CD4-positive, alpha-beta T cell treated with Interleukin-1 beta for 1 hour (primary cell): ENCODE measurements at places on chromosomes 2 and 18.

- DNase-seq, result no peak
These were observed 395.6 kb downstream of the ARHGAP15 start for GRCh38 chr2:143524559-143525401.

GRCh38 chr2:197113275-197113711, 186.8 kb upstream of the PGAP1 start:
- DNase-seq, result peak; percentile 47

DNA sequence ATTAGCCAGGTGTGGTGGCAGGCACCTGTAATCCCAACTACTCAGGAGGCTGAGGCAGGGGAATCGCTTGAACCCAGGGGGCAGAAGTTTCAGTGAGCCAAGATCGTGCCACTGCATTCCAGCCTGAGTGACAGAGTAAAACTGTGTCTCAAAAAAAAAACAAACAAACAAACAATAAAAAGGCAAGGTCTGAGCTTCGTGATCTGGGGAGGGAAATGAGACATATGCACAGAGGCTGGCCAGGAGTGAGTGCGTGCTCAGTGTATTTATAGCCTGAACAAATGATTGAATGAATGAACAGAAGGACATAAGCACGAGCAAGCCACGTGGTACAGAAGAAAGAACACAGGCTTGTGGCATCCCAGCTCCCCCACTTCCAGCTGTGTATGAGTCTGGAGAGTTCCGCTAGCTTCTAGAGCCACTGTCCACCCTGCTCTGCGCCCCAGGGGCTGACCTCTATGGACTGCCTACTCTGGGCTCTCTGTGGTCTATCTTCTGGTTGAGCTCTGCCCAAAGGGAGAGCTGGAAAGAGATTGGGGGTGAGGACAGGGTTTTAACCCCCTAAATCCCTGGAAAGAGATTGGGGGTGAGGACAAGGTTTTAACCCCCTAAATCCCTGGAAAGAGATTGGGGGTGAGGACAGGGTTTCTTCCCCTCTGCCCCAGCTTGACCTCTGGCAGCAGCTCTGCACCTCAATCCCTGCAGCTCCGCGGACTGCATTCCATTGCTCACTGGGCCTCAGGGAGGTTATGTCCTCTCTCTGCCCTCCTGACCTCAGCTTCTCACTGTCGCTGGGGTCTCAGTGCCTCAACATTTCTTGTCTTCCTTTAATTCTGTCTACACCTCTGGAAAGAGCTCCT, 11.0 kb upstream of the ROCK2 start:
- DNase-seq, result no peak

DNA sequence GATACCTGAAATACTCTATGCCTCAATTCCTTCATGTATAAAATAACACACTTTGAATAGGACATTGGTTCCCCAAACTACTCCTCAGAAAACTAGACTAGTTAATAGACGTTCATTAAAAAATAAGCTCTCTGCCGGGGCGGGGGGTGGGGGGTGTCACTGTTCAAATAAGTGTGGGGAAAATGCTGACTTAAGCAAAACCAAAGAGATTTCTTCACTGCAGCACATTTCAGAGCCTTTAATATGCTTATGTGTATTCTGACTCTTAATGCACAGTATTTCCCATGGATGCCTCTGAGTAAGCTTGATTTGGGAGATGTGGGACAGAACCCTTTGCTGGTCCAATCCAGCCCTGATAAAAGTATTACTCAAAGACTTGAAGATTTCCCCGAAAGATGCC, 93.2 kb downstream of the LYPD6 start:
- DNase-seq, result no peak

DNA sequence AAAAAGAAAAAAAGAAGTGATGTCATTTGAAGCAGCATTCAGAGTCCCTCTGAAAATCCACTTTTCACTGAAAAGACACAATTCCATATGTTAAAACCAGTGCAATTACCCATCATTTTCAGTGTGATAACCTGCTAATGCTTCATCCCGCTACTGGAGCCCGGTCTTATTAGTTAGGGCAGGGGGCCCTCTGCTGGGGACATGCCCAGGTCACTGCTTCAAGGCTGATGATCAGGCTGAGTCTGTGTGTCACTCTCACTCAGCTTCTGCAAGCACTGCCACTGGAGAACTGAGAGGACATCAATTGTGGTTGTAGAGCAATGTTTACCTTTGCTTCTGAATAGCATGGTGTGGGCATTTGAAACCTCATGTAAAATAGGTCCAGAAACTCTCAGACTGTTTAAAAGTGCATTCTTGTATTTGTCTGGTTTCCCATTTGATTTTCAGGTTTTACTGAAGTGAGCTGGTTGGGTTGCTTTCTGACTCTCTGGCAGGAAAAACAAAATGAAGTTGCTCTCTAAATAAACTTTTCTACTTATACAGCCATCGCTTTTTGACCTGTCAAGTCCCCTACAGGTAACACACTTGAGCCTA, 49.2 kb upstream of the NXPH2 start:
- DNase-seq, result peak; percentile 18

- no peak for DNase-seq
These were observed 133.1 kb upstream of the RGPD4 start for GRCh38 chr2:107693604-107694003.

- no peak for DNase-seq
These were observed 19.7 kb downstream of the SH3BP4 start for GRCh38 chr2:234971496-234971895.

DNA sequence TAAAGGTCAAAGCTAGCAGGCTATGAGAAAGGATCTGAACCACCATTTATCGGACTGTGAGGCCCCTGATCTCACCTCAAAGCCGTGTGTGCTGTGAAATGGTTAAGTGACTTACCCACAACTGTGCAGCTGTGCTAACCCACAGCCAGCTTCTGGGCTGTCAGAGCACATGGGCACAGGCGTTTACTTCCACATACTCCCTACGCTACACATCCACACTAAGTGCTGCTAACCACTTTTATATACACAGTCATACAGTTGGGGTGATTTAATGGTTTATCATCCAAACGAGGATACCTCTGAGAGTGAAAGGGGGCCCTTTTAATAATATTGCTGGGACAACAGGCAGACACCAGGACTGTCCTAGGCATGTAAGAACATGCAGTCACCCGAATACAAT, 37.3 kb downstream of the CYRIA start:
- DNase-seq, result peak; percentile 29

DNA sequence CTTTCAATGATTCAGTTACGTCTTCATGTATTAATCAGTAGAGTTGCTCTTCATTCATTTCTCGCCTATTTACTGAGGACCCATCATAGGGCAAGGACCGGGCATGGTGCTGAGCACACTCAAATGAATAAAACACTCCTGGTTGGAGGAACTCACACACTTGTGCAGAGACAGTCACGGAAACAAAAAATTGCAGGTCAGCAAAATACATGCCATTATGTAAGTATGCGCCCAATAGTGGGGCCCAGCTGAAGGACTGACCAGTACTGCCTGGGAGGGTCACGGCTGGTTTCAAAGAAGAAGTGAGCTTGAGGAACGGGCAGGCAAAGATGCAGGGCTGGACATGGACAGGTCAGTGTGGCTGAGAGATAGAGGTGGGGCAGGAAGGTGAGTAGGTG, 102.9 kb downstream of the DDX1 start:
- no peak for DNase-seq

DNA sequence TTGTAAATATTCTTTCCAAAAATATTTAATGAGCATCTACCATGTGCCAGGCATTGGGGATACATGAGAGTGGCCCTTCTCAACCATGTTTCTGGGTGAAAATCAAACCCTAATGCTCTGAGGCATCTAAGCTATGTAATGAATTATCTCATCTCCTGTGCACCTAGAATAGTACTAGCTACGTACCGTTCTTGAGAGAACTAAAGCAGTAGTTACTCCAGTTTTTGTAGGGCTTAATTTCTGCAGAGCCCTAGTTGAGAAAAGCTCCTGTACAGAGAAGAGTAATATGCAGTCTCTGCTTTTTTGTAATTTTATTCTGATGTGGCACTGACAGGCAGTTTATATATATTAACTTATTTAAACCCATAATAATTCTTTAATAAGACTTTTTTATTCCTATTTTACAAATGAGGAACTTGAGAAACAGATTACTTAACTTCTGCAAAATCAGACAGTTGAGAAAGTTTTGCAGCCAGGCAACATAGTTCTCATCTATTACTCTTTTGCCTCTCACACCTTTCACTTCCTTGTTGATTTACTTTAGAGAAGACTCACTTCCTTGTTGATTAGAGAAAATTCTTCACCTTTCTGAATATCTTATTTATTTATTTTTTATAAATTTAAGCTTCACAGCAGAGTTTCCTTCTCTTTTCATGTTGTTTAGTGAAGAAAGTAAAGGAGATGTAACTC, 3.1 kb downstream of the SPOPL start:
- no peak for DNase-seq

GRCh38 chr2:8458503-8459459, 223.1 kb upstream of the ID2 start:
- DNase-seq, result no peak

DNA sequence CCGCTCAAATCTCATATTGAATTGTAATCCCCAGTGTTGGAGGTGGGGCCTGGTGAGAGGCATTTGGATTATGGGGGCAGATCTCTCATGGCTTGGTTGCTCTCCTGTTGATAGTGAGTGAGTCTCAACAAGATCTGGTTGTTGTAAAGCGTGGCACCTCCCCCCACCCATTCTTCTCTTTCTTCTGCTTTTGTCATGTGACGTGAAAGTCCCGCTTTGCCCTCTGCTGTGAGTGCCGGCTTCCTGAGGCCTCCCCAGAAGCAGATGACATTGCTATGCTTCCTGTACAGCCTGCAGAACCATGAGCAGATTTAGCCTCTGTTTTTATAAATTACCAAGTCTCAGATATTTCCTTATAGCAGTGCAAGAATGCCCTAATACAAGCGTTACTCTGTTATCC, 673.8 kb downstream of the ADCYAP1 start:
- DNase-seq, result no peak

DNA sequence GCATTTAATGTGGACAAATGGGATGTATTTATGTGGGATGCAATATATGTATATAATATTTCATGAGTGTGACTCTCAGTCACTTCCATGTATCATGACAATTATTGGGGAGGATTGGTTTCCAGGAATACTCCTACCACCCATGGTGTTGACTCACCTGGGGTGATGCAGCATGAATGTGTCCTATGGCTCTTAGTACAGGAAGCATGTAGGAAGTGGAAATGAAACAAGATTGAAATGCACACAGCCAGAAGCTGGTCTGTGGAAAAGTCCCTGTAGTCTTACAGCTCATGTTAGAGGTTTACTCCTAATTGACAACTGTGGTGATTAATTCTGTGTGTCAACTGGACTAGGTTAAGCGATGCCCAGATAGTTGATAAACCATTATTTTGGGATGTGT, 89.3 kb upstream of the HAAO start:
- no peak for DNase-seq

DNA sequence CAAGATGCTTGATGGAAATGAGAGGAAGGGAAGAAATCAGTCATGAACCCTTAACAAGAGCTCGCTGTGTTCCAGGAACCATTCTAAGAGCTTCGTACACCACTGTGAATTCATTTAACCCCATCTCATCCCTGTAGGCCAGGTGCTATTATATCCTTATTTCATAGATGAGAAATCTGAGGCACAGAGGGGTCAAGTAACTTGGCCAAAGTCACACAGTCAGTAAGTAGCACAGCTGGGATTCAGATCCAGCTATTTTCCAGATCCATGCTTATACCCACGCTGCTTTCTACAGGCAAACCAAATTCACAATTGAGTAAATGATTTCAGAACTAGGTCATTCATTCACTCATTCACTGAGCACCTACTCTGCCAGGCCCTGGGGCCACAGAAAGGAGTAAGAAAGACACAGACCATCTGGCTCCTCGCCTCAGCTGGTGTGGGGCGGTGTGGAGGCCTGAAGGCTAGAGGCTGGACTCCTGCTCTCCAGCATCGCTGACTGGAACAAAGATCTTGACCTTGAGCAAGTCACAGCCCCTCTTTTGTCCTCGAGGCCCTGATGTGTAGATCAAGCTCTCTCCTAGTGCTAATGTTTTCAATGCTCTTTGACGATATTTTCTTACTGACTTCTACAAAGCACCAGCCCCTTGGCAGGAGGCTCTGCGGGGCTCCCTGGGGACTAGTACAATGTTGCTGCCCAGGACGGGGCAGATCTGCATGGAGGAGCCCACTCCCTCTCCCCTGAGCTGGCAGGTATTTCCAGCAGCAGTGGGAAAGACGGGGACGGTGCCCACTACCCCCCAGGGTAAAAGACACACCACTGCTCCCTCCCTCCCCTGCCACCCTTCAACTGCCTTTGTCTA, 26.5 kb downstream of the STEAP3 start:
- DNase-seq, result no peak

- DNase-seq, result no peak
These were observed 102.3 kb downstream of the MRO start for GRCh38 chr18:50717563-50717962.

DNA sequence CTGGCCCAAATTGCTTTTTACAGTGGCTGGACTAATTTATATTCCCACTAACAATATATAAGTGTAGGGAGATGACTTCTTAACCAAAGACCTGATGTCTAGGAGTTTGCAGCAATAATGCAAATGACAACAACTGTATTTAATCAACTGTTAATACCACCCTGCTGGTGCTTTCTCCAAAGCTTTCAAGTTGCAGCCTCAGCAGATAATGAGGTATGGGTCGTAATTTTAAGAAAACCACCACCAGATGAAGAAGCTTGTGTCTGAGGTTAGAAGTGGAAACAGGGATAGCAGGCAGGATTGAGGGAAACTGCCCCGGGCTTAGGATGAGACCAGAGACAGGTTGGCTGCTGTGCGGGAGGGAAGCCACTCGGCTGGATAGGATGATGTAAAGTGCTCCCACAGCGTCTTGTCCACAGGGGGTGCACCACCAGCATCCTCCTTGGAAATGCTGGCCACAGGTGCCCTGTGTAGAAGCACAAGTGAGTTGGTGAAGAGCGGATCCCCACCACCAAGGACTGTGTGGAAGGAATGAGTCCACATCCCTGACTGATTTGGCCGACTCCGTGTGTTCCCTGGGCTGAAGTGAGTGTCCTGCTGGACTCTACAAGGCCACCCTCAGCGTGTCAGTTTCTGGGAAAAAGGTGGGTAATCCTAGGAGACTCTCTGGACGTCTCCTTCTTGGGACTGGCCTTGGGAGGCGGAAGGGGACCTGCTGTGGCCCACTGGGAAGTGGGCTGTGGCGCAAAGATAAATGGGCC, 76.1 kb upstream of the SMAD2 start:
- no peak for DNase-seq

DNA sequence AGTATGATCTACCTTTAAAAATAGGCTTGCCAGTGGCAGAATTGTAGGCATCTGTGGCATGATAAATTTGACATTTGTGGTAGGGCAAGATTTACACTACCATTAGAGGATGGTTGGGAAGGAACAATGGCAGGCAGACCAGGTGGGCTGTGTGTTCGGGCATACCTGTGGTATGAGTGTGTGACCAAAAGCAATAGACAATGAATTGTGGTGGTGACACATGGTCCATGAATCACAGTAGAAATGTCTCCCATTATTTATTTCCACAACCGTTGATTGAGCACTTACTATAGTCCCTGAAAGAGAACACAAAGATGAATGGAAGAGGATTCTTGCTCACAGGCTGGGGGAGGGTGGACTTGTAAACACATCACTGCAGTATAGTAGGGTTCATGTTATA, 29.9 kb upstream of the RUFY4 start:
- DNase-seq, result no peak

GRCh38 chr18:13594551-13594950, 131.8 kb downstream of the FAM210A start:
- no peak for DNase-seq

GRCh38 chr2:63514781-63515180, 73.5 kb downstream of the WDPCP start:
- no peak for DNase-seq
